ENCODE measurements at places on chromosomes 1 and 21.

DNA sequence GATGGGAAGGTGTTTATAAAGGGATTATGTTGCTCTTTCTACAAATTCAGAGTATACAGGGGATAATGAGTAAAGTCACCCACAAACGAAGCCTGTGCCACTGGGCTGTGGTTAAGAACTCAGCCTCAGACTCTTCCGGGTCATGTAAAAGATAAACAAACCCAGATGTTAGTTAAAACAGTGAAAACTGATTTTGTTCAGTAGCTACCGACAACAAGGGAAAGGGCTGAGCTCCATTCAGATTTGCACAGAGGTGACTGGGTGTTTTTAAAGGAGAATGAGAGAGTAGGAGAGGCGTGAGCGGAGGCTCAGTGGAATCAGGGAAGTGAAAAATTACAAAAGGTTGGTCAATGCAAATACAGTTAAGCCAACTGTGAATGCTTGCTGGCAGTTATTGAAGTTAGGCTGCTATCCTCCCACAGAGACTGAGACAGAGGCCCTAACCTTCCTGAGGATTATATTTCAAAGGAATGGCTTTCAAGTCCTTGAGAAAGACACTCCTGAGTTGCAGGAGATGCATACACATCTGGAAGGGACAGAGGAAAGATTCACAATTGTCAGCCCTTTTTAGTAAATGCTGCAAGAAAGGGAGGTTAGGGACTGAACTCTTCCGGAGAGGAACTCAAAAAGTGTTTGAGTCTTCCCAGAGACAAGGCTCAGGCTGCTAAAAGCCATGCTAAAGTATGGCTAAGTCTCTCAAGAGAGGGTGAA is 29.9 kb upstream of the SAMD13 start:
- no peak for DNase-seq

- no peak for DNase-seq
Observed at GRCh38 chr1:19664453-19665185, at the start of gene HTR6. Gene HTR6, plus strand, starts transcription at chr1:19664875. Its CDS starts 879 bp downstream, at chr1:19665754.

DNA sequence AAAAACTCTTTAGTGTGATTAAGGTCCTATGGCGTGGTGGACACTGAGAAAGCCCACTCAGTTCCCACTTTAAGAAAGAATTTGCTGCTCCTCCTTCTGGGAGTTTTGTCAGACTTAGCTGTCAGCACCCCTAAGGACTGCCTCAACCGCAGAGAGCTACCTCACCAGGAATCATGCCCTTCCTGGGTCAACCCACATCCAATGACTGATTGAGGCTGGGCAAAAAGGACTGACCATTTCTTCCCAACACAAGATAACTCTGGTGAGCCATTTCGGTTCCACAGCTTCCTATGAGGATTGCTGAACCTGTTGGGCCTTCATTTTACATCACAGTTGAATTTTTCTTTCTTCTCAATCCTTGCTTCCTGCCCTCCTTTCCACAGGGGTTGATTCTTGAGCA is 197.9 kb downstream of the NCAM2 start:
- DNase-seq: no peak

GRCh38 chr1:109891930-109892329 is 18.7 kb upstream of the CSF1 start:
- DNase-seq: no peak

- no peak for DNase-seq
Observed at GRCh38 chr1:40622936-40623629, 42.4 kb downstream of the RIMS3 start.

DNA sequence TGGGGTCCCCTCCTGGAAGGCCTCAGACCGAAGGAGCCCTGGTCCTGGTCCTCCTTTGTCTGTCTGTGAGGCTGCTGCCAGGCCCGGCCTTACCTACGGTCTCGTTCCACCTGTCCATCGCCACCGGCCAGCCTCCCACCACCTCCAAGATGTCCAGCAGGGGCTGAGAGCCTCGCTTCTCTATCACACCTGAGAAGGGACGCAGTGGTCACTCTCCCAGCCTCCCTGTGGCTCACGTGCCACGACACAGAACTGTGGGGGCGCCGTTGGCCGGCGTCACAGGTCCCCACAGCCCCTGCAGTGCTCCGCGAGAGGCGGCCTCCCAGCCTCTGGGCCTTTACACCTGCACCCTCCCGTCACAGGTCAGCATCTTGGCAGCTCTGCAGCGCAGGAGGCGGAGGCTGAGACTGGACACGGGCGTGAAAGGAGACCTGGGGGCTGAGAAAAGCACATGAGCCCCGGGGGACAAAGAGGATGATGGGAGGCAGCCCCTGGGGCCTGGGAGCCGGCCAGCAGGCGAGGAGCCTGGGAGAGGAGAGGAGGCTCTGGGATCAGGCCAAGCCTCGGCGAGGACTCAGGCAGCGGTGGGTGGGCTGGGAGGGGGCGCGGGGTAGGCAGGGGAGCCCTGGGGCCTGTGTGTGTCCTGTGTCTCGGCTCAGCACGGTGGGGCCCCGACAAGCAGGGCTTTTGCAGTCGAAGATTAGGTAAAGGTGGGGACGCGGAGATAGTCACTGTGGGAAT is 20.5 kb downstream of the PRXL2B start:
- no peak for DNase-seq

DNA sequence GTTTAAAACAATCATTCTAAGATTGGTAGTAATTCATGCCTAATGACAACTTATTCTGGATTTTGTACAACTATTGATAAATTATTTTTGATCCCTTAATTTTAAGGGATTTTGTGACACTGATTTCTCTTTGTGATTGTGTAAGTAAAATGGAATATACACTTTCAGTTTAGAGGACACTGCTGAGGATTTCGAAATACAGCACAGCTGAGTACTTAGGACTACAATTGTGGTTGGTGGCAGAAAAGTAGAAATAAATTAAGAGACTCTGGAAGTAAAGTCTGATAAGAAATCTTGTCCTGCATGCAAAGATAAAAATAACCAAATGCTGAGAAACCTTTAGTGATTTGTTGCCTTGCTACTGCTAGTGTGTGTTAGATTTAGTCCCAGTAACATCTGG is 40.0 kb downstream of the TYW3 start:
- no peak for DNase-seq

DNA sequence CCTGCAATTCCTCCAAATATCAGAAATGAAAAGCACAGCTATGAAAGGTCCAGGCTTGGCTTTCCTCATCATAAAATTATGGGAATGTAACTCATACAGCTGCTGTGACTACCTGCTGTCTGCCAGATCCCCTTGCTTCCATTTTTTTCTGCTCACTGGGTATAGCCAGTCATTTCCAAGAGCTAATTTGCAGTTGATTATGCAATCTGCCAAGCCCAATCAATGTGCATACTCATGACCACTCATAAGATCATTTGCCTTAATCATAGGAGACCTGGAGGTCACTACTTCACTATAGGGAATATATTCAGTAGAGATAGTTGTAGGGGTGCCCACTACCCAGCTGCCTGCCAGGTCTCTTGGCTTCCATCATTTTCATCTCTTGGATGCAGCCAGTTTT is 417.7 kb upstream of the ZRANB2 start:
- no peak for DNase-seq

DNA sequence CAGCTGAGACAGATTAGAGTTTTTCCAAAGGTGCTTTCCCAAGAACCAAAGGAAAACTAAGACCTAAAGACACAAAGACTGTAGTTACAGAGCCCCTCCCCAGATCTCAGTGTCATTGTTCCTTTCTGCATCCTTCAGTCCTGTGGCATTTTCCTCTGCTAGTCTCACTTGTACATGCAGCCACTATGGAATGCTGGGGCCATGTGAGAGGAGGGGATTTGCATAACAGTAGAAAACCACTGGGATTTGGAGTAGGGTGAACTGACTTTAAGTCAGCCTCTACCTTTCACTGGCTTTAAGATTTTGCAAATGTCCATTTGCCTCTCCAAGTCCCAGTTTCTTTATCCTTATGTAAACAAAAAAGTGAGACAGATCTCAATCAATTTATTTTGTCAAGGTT is 119.4 kb upstream of the F3 start:
- DNase-seq: no peak

DNA sequence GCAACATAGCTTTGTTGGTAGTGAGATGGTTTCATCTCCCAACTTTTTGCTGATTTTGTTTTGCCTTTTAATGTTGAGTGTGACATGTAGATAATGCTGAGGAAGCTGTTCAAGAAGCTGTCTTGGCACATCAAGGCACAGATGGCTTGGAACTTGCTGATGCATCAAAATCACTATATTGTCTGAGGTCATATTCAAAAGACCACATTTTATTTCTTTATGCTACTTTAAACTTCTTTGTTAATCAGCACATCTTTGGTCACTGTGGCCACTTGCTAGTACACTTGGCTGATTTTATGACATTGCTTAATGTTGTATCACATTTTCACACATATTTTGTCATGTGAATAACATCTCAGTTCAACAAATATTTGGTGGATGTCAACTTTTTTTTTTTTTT is 87.1 kb upstream of the BCL10 start:
- no peak for DNase-seq

GRCh38 chr1:202235003-202235660 is 41.5 kb downstream of the LGR6 start:
- DNase-seq: no peak

DNA sequence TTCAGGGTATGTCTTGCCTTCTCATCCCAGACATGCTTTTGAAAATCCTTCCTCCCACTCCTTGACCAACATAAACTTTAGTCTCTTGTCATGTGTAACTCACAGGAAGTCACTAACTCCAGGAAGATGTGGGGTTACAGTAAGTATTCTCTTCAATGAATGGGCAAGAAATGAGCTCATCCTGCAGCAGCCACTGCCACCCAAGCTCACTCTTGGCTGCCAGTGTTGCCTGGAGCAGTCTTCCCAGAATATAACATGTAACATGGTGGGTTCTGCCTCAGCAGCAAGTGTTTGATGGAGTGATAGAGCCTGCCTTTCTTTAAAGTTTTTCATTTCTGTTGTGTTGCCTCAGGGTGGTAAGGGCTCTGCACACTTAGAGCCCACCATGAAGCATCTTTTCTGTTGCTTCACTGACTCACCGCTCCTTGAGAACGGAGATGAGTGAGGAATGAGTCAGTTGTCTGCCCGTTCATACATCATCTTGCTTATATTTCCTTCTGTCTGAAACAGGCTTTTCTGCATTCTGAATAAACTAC is 187.0 kb downstream of the TPR start:
- DNase-seq: no peak

- DNase-seq: no peak
Observed at GRCh38 chr1:204990059-204990664, 52.9 kb upstream of the CNTN2 start.

All from stimulated activated CD4-positive, alpha-beta T cell treated with anti-CD3 and anti-CD28 coated beads, Interleukin-1b, Interleukin-23, amount 100 ng/mL, for 1 hour (primary cell).